ENCODE measurements at places on chromosomes 4 and X.

DNA sequence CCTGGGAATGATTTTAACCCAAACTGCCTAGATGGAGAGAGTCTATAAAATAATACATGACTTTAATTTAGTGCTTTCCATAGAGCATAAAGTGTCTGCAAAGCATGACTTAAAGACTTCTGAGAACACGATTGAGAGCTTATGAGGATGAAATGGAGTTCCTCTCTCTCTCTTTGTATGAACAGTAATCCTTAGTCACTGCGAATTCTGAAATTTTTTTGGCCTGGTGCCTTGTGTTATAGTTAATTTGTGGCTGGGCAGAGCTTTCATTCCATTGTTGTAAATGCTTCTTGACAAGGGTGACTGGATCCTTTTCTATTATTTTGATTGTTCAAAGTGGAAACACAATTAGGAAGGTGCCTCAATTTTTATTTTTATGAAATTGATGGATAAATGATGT, 179.5 kb downstream of the CEP135 start:
- no peak for DNase-seq

GRCh38 chrX:131068945-131069719, 11.0 kb downstream of the ARHGAP36 start:
- DNase-seq, result no peak

DNA sequence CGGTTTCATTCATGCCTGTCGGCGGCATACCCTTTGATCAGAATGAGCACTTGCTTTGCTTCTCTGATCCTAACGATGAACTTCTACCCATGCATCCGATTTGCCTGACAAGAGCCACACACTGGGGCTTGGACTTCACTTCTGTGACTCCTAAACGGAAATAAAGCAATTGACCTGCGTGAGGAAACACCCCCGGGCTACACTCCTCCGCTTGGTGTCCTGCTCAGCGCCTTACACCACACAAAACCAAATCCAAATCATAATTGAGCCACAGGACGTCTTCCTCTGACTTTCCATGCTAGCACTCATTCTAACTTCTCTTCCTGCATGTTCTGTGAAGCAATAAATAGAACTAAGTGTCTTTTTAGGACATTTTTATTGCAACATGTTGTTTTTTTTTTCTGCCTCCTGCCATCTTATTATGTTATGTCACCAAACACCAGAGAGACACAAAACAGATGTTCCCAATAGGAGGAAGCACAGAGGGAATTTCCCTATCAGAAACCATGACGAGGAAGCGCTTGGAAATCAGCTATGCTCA, 110.8 kb upstream of the FAM9B start:
- no peak for DNase-seq

- no peak for DNase-seq
Measured at GRCh38 chrX:70168238-70169188, 8.8 kb upstream of the DGAT2L6 start.

DNA sequence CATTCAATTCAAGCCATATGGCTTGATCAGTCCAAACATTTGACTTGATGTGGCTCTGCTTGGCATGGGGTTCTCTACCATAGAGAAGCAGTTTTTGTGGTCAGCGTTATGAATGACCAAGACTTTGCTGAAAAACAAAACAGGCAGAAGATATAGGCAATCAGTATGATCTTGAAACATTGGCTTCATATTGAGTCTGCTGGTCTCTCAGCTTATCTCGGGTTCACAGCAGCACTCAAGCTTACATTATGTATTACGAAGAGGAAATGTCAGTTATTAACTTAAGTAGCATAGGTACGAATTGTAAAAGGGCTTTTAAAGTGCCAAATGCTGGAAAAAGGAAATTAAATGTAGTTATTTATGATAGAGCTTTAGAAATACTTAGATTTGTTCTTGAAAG, 99.0 kb downstream of the AFF2 start:
- DNase-seq, result no peak

DNA sequence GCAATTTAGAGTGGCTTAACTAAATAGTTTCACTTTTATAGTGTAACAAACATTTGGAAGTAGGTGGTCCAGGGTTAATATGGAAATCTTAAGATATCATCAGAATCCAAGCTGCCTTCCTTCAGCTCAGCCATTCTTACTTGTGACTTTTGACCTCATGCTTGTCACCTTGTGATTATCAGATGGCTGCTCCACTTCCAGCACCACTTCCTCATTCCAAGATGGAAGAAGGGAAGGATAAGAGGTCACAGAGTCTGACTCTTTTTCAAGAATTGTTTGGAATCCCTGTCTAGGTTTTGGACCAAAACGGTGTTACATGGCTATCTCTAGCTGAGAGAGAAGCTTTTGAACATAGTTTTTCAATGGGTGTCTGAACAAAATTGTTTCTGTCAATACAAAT, 39.9 kb downstream of the MTTP start:
- no peak for DNase-seq

GRCh38 chr4:54378461-54378860, 149.4 kb downstream of the PDGFRA start:
- no peak for DNase-seq

GRCh38 chr4:94595880-94596483, 144.2 kb downstream of the PDLIM5 start:
- DNase-seq, result peak; percentile 11

DNA sequence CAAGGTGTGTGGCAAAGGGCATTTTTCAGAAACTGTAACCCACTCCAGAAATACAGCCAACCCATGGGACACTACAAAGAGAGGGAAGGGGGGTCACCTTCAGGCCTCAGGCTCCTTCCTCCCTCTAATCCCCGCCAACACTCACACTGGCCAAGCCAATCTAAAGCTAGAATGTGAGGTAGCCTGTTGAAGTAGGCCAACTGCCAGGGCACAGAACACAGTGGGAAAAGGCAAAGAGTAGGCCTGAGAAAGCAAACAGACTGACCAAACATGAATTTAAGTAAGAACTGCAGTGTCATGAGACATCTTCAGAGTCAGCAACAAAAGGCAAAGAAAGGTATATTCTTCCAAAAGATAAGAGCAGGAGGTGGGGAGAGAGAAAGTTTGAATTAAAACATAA, 289.0 kb downstream of the HNRNPD start:
- DNase-seq, result no peak

DNA sequence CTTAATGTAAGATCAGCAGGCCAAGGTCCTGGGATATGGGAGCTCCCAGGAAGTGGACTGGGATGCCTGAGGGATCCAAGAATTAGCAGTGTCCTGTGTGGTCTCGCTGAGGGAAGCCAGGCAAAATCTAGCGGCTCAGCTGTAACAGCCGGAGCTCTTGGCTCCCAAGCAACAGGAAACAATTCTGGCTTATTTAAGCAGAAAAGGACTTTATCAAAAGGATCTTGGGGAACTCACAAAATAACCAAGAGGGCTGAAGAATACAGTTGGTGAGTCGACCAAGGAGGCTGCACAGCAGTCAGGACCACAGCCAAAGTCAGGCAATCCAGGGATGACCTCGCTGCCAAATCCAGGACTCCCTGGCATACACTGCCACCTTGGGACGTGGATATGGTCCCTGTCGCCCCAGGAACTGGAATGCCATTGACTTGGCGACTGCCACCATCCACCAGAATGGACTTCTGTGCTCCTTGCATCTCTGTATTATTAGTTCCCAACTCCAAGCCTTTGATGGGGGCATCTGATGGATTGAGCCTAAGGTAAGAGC, 165.3 kb upstream of the BCOR start:
- no peak for DNase-seq

DNA sequence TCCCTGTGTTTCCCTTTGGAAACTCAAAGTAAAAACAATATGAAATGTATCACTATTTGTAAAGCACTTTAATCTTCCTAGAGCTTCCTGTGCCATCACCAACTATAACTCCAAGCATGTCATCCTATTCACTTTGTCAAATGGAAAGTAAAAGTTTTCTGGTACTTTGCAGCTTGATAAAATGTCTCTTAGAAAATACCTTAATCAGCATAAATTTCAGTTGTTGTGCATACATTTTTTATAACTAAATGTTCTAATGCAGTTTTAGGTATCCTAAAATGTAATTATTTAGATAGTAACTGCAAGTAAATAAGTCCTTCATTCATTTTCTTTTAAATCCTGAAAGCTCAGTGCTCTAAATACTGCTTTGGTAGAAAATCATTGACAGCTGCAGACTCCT, 558.7 kb downstream of the GRID2 start:
- no peak for DNase-seq

DNA sequence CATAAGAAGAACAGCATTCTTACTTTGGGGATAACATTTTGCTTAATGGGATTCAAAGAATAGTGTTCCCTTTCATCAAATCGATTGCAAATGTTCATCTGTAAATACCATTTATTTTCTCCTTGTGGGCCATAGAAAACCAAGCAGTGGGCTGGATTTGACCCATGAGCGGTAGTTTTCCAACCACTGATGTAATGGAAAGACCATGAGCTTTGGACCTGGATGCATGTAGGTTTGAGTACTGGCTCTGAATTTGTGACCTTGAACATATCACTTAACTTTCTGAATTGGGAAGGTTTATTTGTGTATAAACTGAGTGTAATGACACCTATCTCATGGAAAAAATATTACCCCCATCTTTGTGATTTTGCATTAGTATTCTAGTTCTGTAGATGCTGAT, 54.3 kb downstream of the REPS2 start:
- DNase-seq, result no peak

DNA sequence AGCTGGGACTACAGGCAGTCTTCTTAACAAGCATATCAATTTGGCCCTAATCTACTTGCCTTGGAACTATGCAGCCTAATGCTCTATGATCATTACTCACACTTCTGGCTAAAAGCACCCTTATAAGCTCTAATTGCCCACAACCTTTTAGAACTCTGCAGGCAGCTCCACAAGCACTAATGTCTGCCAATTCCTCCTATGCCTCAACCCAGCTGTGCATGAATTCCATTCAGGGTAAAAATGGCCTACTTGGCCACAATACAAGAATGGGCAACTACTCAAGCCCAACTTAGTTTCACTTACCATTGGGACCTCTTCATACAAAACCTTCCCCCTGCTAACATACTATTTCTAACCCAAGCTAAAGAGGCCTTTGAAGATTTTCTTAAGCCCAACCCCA, 51.7 kb downstream of the ZNF718 start:
- DNase-seq, result no peak

- DNase-seq, result no peak
Measured at GRCh38 chr4:151439320-151439719, 30.3 kb downstream of the FHIP1A start.

- no peak for DNase-seq
Measured at GRCh38 chrX:108224727-108225621, 133.4 kb downstream of the ATG4A start.

GRCh38 chr4:144709793-144710525, 64.0 kb downstream of the HHIP start:
- DNase-seq, result no peak

DNA sequence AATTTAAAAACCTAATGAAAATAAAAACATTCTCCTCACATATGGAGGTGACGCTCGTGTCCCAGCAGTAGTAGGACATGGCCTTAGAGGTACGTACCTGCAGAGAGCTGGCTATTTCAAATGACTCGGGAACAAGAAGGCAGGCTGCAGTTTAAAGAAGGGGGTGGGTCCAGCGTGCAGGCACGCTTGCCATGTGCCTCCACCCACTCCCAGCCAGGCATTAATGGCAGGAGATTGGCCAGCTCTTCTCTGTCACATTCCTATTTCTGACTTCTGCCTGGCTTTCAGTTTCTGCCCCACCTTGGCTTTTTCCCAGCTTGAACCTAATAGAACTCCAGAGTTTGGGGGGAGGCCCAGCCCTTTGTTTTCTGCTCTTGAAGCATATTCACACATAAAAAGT, 17.2 kb downstream of the PDHA1 start:
- DNase-seq, result no peak

DNA sequence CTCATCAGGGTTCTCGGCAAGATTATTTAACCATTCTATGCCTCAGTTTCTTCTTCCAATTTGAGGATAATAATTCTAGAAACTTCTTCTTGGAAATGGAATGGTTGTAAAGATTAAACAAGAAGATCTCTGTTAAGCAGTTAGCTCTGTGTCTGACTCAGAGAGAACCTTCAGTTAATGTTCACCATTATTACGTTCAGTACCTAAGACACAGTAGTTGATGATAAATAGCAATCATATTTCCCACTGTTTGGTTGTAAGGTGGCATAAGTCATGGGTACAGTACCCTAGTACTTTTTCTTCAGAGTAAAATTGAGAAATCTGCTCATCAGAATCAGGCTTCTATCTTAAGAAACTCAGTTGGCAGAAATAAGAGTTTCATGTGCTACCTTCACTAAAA, 366.5 kb upstream of the BOD1L1 start:
- DNase-seq, result no peak

GRCh38 chrX:133639726-133640125, 224.4 kb upstream of the GPC4 start:
- DNase-seq, result no peak

- DNase-seq, result no peak
Measured at GRCh38 chrX:26387906-26388305, 171.9 kb downstream of the MAGEB5 start.

GRCh38 chr4:149050840-149051239, 608.6 kb upstream of the NR3C2 start:
- DNase-seq, result no peak

DNA sequence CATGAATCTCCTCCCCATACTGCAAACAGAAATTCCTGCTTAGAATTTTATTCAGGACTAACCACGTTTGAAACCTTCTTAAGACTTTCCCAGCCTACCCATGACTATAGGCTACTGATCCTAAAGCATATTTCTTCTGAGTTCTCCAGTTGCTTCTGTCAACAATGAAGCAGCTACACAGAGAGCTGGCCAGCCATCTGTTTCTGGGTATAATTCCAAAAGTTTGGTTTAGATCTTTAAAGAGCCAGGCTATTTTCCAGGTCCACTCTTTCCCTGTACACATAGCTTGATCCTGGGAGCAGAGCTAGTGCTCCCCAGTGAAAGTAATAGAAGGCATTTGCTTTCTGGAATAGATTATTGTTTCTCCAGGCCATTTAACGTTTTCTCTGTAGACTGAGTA, 4.0 kb upstream of the ITM2A start:
- no peak for DNase-seq

GRCh38 chrX:120755066-120755846, 120.4 kb downstream of the CT47B1 start:
- no peak for DNase-seq

- no peak for DNase-seq
Measured at GRCh38 chr4:41981456-41981855, at the start of gene DCAF4L1. TSS of gene DCAF4L1 (plus strand) at chr4:41981756. CDS start at chr4:41981793, 37 bp downstream.

DNA sequence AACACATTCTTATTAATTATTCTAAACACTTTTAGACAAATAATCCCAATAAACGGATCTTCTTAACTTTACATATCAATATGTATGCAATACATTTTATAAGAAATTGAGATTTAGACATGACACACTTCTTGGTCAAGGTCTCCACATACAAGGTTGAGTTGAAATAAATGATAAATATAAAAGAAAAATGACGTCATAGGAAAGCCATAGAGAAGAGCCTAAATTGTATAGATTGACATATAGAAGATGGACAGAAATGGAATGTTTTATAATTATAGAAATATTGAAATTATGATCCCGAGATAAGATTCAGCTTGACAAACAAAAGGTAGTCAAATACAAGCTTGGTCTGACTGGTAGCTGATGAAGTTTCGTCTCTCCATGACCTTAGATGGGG, 87.4 kb downstream of the RNF150 start:
- DNase-seq, result no peak

Data from amniotic stem cell (primary cell).